ENCODE measurements at places on chromosomes 5 and 9. TPM values are rescaled to one million over a fixed set of nuclear protein-coding genes. Genes with fewer than 3 reads are reported as not detected.
A peak's percentile ranks its signal among the peaks of the same experiment; 100 is the strongest.

DNA sequence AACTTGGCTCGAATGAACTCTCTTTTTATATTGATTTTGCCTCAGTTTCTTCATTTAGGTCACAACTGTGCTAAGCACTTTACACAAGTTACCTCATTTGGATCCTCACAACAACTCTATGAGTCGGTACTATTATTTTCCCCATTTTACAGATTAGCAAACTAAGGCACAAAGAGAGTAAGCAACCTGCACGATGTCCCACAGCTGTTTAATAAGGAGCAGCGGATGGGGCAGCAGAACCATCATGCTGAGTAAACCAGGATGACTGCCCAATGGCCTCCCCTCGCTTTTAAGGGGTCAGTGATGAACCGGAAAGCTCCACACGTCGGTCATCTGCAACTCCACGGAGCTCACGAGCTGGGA is 607 bp downstream of the PRELID2 start:
- no peak for DNase-seq

DNA sequence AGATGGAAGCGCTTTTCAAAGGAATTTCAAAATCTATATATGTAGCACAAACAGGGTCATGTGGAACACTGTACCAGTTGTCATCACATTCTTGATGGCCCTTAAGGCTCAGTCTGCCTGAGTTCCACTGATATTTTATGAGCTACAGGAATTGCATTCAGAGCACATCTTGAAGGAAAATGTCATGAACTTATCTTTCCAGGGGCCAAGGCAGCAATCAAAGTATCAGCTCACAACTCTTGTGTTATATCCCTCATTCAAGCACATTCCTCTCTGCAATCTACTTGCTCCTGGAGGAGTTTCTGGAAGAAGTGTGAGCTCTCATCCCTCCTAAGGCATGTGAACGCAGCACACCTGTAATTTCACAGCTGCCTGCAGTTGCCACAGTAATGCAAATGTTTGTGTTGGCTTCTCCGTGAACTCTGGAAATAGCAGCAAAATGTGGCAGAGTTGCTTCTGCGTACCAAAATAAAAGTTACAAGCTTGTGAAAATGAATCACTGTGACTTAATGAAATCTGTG is 89.7 kb upstream of the EQTN start:
- DNase-seq = peak; percentile 41

The RXFP3 gene
- not detected for total RNA-seq

- DNase-seq = no peak
Observed at GRCh38 chr9:90137801-90138200, 504.8 kb downstream of the DIRAS2 start.

GRCh38 chr5:120388016-120388781 is 75.9 kb upstream of the PRR16 start:
- DNase-seq = peak; percentile 45

Measured in kidney epithelial cell (primary cell).